ENCODE measurements at places on chromosomes 1 and 21.
A peak's percentile ranks its signal among the peaks of the same experiment; 100 is the strongest.

DNA sequence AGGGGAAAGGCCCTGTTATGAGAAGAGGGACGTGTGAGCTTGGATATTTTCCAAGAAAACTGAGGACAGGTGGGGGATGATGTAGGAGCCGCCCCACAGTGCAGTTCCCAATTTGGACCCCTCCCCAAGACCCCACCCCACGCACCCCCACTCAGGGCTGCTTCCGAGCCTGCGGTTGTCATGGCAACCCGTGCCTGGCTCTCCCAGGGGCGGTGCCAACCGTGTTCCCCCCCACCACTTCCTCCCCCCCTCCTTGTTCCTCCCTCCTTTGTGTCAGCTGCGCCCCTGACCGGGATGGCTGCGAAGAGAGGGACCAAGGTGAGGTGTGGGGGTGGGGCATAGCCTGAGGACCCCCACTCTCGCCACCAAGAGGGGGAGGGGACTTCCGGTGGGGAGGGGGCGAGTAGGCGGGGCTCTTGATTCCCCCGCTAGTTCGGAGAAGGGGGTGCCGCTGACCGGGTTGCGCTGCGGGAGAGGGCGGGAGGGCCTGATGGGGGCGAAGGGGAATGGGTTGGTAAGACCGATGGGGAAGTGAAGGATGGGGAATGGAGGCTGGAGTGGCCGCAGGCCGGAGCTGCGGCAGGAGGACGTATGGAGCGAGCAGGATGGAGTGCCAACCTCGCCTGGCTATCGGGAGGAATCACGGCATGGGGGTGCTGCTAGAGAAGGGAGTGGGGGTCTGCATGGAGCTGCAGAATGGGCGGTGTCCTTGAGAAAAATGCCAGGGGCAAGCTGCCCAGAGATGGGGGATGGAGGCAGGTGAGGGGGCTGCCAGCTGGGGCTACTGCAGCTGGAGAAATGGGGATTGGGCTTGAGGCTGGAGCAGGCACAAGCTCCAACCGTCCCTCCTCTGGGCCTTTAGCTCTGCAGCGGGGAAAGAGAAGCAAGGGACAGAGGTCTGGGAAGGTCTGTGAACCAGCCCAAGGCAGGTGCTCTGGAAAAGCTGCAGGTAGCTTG lies 953 bp downstream of the TRIM46 start:
- no peak overlapping the region for H3K27ac ChIP-seq
- H3K27me3 ChIP-seq = no peaks in the 10 kb centered on the region
- DNase-seq = peak; percentile 45
- H3K36me3 ChIP-seq = peaks cover 2% of the 10 kb centered on the region
- H3K4me1 ChIP-seq = peaks cover 11% of the 10 kb centered on the region

- no peak overlapping the region for H3K27ac ChIP-seq
- H3K4me1 ChIP-seq = no peaks in the 10 kb centered on the region
- no peaks in the 10 kb centered on the region for H3K27me3 ChIP-seq
- H3K36me3 ChIP-seq = no peaks in the 10 kb centered on the region
- H3K4me3 ChIP-seq = no peak overlapping the region
Measured at GRCh38 chr21:42443876-42444744, 40.4 kb downstream of the UBASH3A start.

DNA sequence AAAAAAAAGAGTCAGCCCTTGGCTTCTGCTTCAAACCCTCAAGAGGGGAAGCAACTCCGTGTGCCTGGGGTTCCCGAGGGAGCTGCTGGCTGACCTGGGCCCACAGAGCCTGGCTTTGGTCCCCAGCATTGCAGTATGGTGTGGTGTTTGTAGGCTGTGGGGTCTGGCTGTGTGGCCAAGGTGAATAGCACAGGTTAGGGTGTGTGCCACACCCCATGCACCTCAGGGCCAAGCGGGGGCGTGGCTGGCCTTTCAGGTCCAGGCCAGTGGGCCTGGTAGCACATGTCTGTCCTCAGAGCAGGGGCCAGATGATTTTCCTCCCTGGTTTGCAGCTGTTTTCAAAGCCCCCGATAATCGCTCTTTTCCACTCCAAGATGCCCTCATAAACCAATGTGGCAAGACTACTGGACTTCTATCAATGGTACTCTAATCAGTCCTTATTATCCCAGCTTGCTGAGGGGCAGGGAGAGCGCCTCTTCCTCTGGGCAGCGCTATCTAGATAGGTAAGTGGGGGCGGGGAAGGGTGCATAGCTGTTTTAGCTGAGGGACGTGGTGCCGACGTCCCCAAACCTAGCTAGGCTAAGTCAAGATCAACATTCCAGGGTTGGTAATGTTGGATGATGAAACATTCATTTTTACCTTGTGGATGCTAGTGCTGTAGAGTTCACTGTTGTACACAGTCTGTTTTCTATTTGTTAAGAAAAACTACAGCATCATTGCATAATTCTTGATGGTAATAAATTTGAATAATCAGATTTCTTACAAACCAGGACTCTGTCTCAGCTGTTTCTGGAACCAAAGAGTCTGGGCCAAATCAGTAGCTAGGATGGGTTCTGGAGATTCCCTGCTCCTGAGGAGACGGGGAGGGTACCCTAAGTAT lies 26.8 kb upstream of the KDM4A start:
- no peak overlapping the region for H3K4me3 ChIP-seq
- no peak for DNase-seq
- no peaks in the 10 kb centered on the region for H3K36me3 ChIP-seq
- H3K27ac ChIP-seq = no peak overlapping the region
- no peaks in the 10 kb centered on the region for H3K4me1 ChIP-seq
- no peaks in the 10 kb centered on the region for H3K27me3 ChIP-seq

DNA sequence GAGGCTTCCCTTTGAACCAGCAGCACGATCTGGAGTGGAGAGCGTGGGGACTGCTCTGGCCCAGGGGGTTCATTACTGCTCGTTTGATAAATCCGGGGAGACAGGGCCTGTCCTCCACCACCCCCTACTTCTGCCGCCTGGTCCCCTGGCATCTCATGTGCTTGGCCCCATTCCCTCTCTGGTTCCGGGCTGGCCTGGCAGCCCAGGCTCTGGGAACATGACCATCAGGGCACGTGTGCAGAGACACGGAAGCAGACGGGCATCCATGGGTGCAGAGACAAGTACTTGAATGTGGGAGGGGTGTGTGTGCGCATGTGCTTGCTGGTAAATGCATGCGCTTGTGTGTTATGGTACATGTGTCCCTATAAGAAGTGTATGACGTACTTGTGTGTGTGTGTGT lies 75.5 kb downstream of the KIRREL1 start:
- peak overlapping the region; percentile 61 for H3K27ac ChIP-seq
- DNase-seq = peak; percentile 51
- no peaks in the 10 kb centered on the region for H3K27me3 ChIP-seq
- no peak overlapping the region for H3K4me3 ChIP-seq
- peaks cover 30% of the 10 kb centered on the region for H3K4me1 ChIP-seq

- H3K36me3 ChIP-seq = no peaks in the 10 kb centered on the region
- H3K4me1 ChIP-seq = peaks cover 24% of the 10 kb centered on the region
- H3K27ac ChIP-seq = peak overlapping the region; percentile 63
Measured at GRCh38 chr21:45875881-45876280, 105.7 kb upstream of the COL6A1 start.

GRCh38 chr1:154788886-154789285 lies 81.2 kb downstream of the KCNN3 start:
- H3K27ac ChIP-seq = no peak overlapping the region
- peaks cover 12% of the 10 kb centered on the region for H3K27me3 ChIP-seq
- no peaks in the 10 kb centered on the region for H3K36me3 ChIP-seq
- H3K4me3 ChIP-seq = no peak overlapping the region
- H3K4me1 ChIP-seq = no peaks in the 10 kb centered on the region

- H3K27me3 ChIP-seq = no peaks in the 10 kb centered on the region
- no peak for DNase-seq
Measured at GRCh38 chr1:119656410-119656955, 8.4 kb upstream of the ZNF697 start.

DNA sequence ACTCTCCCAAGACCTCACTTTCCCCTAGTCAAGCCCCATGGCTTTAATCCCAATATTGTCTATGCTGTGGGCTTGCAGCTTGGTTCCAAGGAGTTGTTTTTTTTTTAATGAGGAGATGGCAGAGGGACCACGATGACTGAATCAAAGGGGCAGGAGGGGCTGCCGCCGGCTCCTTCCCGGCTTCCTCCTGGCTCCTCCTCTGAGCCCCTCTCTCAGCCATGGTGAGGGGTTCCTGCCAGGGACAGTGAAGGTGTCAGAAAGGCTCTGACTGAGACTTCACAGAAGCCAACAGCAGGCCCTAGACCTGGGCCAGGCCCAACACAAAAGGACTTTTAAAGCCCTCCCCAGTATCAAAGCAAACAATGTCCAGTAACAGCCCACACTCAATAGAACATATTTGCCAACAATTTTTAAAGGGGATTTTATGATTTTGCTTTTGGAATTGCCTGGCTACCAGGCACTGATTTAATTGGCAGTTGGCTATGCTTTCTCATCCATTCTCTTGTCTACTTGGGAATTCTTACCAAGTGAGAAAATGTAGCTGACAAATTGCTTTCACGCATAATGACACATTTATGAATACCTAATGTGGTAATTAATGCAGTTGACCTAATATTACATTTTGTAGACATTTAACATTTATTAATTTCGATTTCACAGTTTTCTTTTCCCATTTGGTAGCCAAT lies 54.2 kb downstream of the FBXO2 start:
- no peaks in the 10 kb centered on the region for H3K4me1 ChIP-seq
- no peak overlapping the region for H3K4me3 ChIP-seq
- H3K27ac ChIP-seq = no peak overlapping the region
- peaks cover 9% of the 10 kb centered on the region for H3K27me3 ChIP-seq

- no peak overlapping the region for H3K4me3 ChIP-seq
- no peaks in the 10 kb centered on the region for H3K4me1 ChIP-seq
- peak; percentile 38 for DNase-seq
- H3K27ac ChIP-seq = no peak overlapping the region
Measured at GRCh38 chr1:223667484-223668182, 2.1 kb upstream of the CAPN8 start.

DNA sequence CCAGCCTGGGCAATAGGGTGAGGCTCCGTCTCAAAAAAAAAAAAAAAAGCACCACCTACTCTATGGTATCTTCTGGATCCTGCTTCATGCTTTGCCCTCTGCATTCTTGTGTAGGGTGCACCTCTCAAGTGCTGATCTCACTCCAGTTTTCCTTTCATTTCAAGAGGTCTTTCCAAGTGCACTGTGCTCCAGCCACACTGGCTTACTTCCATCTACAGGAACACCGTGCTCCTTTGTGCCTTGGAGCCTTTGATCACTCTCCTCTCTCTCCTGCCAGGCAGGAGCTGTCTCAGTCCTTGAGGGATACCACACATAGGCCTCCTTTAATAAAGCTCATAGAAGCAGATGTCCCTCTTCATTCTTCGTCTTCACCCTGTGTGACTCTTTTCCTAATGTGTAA lies 55.4 kb upstream of the GREM2 start:
- no peaks in the 10 kb centered on the region for H3K27me3 ChIP-seq
- H3K4me1 ChIP-seq = peaks cover 19% of the 10 kb centered on the region
- H3K27ac ChIP-seq = no peak overlapping the region
- H3K4me3 ChIP-seq = no peak overlapping the region
- no peaks in the 10 kb centered on the region for H3K36me3 ChIP-seq

GRCh38 chr1:173477286-173478093 lies at the start of gene PRDX6:
Gene PRDX6, plus strand, starts transcription at chr1:173477335. Its CDS starts 63 bp downstream, at chr1:173477398.
- peak within 1 kb of the TSS; percentile 100 for H3K27ac ChIP-seq
- DNase-seq = peak; percentile 95
- peak within 1 kb of the TSS; percentile 99 for H3K4me3 ChIP-seq
- peaks cover 53% of the 10 kb centered on the region for H3K4me1 ChIP-seq
- peaks cover 31% of the 10 kb centered on the region for H3K36me3 ChIP-seq

- H3K4me3 ChIP-seq = no peak overlapping the region
- H3K27me3 ChIP-seq = no peaks in the 10 kb centered on the region
- no peak for DNase-seq
- H3K4me1 ChIP-seq = no peaks in the 10 kb centered on the region
- H3K36me3 ChIP-seq = no peaks in the 10 kb centered on the region
Measured at GRCh38 chr1:218925777-218926176, 247.9 kb upstream of the LYPLAL1 start.

GRCh38 chr1:223248001-223248769 lies 105.1 kb upstream of the TLR5 start:
- no peak overlapping the region for H3K4me3 ChIP-seq
- no peaks in the 10 kb centered on the region for H3K27me3 ChIP-seq
- no peak overlapping the region for H3K27ac ChIP-seq
- H3K36me3 ChIP-seq = no peaks in the 10 kb centered on the region

GRCh38 chr1:219928791-219929118 lies 398 bp upstream of the SLC30A10 start:
- no peak overlapping the region for H3K4me3 ChIP-seq
- H3K4me1 ChIP-seq = no peaks in the 10 kb centered on the region
- H3K36me3 ChIP-seq = no peaks in the 10 kb centered on the region

GRCh38 chr1:7584643-7585042 lies 186.5 kb upstream of the VAMP3 start:
- H3K4me3 ChIP-seq = no peak overlapping the region
- no peaks in the 10 kb centered on the region for H3K36me3 ChIP-seq

GRCh38 chr1:223715604-223716172 lies 3.3 kb downstream of the CAPN2 start:
- H3K27me3 ChIP-seq = no peaks in the 10 kb centered on the region
- H3K4me3 ChIP-seq = peak overlapping the region; percentile 89
- no peak for DNase-seq

- H3K27me3 ChIP-seq = no peaks in the 10 kb centered on the region
- H3K36me3 ChIP-seq = no peaks in the 10 kb centered on the region
- no peak overlapping the region for H3K4me3 ChIP-seq
- no peak overlapping the region for H3K27ac ChIP-seq
- H3K4me1 ChIP-seq = no peaks in the 10 kb centered on the region
Measured at GRCh38 chr1:2640626-2641025, 7.8 kb upstream of the MMEL1 start.

GRCh38 chr1:32538887-32539583 lies at the start of gene ZBTB8A:
Gene ZBTB8A, plus strand, starts transcription at chr1:32539427. Its CDS starts 53,505 bp downstream, at chr1:32592932.
- peak within 1 kb of the TSS; percentile 79 for H3K4me3 ChIP-seq
- DNase-seq = peak; percentile 87
- H3K27ac ChIP-seq = peak within 1 kb of the TSS; percentile 58
- H3K36me3 ChIP-seq = no peaks in the 10 kb centered on the region
- no peaks in the 10 kb centered on the region for H3K27me3 ChIP-seq

DNA sequence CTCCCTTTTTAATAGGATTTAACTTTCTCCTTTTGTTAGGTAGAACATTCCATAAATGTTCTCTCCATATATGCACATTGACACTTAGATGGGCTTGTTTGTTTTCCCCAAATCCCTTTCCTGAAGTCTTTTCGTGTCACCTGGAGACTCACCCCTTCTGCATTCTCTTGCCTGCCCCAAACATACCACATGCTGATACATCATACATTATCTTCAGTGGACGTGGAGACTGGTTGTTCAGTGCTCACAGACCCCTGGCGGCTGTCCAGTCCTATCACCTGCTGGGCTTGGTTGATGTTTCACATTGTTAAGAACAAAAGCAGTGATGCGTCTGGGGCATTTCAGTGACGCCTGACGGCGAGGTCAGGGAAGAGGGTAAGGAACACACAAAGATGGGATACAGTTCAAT lies 22.2 kb downstream of the FMOD start:
- no peak overlapping the region for H3K27ac ChIP-seq
- no peak for DNase-seq
- no peaks in the 10 kb centered on the region for H3K36me3 ChIP-seq
- H3K27me3 ChIP-seq = peaks cover 40% of the 10 kb centered on the region
- H3K4me1 ChIP-seq = no peaks in the 10 kb centered on the region
- no peak overlapping the region for H3K4me3 ChIP-seq

GRCh38 chr1:88228114-88228513 lies 456.0 kb upstream of the PKN2 start:
- no peak overlapping the region for H3K4me3 ChIP-seq
- no peak overlapping the region for H3K27ac ChIP-seq
- no peaks in the 10 kb centered on the region for H3K36me3 ChIP-seq
- DNase-seq = no peak
- no peaks in the 10 kb centered on the region for H3K27me3 ChIP-seq
- H3K4me1 ChIP-seq = no peaks in the 10 kb centered on the region

- no peak overlapping the region for H3K4me3 ChIP-seq
- H3K27ac ChIP-seq = no peak overlapping the region
- H3K36me3 ChIP-seq = no peaks in the 10 kb centered on the region
- peaks cover 10% of the 10 kb centered on the region for H3K27me3 ChIP-seq
Measured at GRCh38 chr1:26213335-26213905, 20.6 kb upstream of the CEP85 start.
